Stimulated activated CD8-positive, alpha-beta memory T cell treated with anti-CD3 and anti-CD28 coated beads, Interleukin-12 subunit alpha, Interleukin-12 subunit beta, amount 100 ng/mL, for 4 hours (primary cell): ENCODE measurements at places on chromosomes 16 and 17.

DNA sequence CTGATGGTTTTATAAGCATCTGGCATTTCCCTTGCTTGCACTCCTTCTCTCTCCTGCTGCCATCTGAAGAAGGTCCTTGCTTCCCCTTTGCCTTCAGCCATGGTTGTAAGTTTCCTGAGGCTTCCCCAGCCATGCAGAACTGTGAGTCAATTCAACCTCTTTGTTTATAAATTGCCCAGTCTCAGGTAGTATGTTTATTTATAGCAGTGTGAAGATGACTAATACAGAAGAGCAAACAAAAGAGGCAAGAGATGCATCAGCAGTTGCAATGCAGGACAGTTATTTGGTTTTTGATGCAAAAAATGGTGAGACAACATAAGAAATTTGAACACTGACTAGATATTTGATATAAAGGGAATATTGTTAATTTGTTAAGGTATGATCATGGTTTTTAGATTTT is 16.8 kb downstream of the TMEM100 start:
- DNase-seq = no peak

DNA sequence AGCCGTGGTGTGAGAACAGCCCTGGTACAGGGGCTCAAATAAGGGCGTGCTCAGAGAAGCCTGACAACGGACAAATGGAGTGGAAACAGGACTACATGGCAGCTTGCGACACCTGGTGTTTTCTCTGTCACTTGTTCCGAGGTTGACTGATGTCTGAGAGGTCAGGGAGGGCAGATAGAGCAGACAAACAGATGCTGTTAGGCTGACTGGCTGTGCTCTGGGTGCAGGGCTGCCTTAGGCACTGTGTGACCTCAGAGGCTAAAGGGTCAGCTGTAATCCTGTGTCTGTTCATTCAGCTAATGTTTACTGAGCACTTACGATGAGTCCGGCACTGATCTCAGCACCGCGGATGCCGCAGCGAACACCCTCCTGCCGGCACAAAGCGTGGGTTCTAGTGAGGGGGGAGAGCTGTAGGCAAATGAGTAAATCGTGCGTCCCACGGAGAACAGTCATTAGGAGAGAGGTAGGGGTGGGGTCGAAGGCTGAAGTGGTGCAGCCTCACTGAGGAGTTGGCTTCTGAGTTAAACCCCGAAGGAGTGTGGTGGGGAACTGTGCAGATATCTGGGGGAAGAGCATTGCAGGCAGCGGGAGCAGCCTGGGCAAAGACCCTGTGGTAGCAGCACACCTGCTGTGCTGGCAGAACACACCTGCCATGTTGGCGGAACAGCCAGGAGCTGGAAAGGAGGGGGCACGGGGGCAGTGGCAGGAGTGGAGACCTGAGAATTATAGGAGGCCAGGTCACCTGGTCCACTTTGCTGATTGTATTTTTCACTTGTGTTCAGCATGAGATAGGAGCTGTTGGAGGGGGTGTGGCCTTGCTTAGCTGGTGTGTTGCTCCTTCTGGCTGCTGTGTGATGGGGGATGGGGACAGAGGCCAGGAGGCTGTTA is 35.0 kb downstream of the GPT2 start:
- DNase-seq = no peak

GRCh38 chr16:84184775-84185174 is 2.1 kb downstream of the TAF1C start:
- no peak for DNase-seq

- no peak for DNase-seq
Measured at GRCh38 chr17:64216338-64217248, 46.5 kb downstream of the TEX2 start.

- no peak for DNase-seq
Measured at GRCh38 chr17:71978435-71978834, 142.4 kb upstream of the SOX9 start.

GRCh38 chr16:88974080-88974915 is 2.7 kb downstream of the CBFA2T3 start:
- DNase-seq = no peak

DNA sequence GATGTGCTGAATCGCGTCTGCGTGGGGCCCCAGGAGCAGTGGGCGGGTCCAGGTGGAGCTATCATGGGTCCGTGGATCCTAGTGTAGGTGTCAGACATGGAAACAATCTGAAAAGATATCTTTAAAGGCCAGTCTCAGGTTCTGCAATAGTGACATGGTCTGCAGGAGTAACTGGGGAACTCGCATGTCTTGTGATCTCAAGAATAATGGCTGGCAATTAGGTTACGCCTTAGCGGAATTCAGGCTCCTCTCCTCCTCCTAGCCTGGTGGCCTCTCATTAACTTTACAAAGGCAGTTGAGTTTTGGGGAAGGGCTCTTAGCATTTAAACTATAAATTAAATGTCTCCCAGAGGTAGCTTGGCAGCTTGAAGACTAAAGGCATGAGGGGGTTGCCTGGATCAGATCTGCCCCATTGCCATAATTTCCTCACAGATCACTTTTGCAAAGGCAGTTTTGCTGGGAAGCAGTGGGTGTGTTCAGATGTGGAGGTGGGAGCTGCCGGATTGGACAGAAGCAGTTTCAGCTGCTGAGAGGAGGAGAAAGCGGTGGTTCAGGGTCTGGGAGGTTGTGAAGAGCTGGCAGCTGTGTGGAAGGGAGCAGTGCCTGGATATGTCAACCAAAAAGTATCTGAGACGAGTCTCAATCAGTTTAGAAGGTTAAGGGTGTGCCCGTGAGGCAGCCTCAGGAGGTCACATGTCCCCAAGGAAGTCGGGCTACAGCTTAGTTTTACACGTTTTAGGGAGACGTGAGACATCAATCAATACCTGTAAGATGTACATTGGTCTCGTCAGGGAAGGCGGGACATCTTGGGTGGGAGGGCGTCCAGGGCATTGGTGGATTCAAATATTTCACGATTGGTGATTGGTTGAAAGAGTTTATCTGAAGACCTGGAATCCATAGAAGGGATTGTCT is 2.7 kb downstream of the TBCD start:
- DNase-seq = no peak

DNA sequence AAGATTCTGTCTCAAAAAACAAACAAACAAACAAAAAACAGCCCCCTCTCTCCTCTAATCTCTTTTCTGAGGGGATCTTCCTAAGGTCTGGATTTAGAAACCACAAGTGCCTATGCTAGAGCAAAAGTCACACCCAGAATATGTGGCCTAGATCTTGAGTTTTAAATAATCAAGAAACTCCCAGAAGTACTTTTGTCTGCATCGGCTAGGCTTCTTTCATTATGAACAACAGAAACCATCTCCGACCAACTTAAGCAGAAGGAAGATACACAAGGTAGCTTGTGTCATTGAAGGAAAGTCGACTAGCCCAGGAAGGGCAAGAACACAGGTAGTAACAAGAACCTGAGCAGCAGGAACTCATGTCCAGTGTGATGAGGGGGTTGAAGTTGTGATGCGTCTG is 73.9 kb upstream of the KIFC3 start:
- DNase-seq = no peak
